ENCODE measurements at places on chromosomes 2 and 18.
A peak's percentile ranks its signal among the peaks of the same experiment; 100 is the strongest.

DNA sequence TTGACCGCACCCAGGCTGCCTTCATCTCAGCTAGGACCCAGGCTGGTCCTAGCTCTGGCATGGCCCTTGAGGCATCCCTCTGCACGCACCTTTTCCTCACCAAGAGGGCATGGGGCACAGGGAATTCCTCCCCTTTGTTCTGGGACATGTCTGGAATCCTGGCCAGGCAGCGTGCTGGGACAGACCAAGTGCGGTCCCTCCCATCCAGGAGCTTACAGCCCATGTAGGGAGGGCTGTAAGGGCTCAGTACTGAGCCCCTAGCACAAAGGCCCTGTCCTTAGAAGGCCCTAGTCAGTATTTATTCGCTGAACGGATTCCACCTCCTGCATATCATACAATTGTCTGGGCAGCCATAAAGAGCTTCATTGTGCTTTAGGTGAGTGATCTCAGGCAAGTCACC is 3.0 kb downstream of the TMEM37 start:
- DNase-seq = no peak

GRCh38 chr2:112159454-112159921 is 21.3 kb downstream of the FBLN7 start:
- no peak for DNase-seq

- DNase-seq = no peak
Observed at GRCh38 chr2:217065695-217066405, 206.0 kb upstream of the TNP1 start.

DNA sequence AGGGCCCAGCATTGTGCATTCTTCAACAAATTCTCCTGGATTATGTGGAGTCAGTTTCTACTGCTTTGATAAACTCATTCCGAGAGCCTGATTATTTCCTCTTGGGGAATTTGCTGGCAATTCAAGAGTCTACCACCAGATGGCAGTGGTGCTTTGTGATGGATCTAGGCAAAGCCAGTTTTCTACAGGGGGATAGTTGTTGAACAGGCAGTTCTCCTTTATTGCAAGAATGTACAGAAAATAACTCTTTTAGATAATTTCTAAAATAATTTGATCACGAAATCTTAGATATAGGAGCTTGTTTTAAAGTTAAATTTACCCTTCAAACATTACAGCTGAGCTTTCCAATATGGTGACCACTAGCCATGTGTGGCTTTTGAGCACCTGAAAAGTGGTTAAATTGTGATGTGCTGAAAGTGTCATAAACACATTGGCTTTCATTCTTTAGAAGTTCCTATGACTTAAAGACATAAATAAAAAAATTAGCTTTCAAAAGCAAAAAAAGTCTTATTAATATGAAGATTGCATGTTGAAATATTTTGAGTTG is 66.7 kb upstream of the HAAO start:
- DNase-seq = peak; percentile 80

- no peak for DNase-seq
Observed at GRCh38 chr18:49697757-49698524, 115.4 kb downstream of the ACAA2 start.

DNA sequence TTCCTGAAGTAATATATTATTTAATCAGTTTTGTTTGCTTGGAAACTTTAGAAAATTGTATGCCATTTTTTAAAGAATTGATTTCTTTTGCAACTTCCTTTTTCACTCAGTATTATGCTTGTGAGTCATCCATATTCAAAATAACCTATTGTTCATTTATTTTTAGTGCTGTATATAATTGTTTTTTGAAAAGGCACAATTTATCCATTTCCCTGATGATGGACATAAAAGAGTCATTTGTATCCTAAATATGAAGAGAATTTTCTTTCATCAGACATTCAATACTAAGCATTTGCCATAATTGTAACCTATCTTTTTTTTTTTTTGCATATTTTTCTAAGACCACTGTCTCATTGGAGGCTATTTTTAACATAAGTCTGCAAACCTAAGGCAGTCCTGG is 134.1 kb upstream of the SERPINE2 start:
- no peak for DNase-seq

GRCh38 chr2:1170241-1170640 is 219.6 kb downstream of the SNTG2 start:
- DNase-seq = no peak

- no peak for DNase-seq
Observed at GRCh38 chr2:176626796-176627195, 357.6 kb downstream of the MTX2 start.

DNA sequence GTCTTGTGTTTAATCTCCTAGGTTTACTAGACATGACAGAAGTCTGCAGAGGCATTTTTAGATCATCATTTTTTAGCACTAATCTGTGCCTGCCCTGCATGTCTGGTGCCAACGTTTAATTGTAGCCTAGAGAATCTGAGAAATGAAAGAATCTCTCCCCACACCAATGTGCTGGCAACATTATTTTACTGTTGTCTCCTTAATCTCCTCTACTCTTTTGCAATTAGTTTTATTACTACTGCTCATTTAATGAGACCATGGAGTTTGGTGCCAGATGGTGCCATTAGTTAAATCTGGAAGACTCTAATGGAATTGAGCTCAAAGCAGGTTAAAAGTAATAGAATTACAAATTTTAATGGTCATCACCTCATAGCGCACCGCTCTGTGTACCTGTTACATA is 4.0 kb upstream of the SPP2 start:
- no peak for DNase-seq
